ENCODE measurements at places on chromosomes 5 and 9. TPM values are rescaled to one million over a fixed set of nuclear protein-coding genes. Genes with fewer than 3 reads are reported as not detected.

DNA sequence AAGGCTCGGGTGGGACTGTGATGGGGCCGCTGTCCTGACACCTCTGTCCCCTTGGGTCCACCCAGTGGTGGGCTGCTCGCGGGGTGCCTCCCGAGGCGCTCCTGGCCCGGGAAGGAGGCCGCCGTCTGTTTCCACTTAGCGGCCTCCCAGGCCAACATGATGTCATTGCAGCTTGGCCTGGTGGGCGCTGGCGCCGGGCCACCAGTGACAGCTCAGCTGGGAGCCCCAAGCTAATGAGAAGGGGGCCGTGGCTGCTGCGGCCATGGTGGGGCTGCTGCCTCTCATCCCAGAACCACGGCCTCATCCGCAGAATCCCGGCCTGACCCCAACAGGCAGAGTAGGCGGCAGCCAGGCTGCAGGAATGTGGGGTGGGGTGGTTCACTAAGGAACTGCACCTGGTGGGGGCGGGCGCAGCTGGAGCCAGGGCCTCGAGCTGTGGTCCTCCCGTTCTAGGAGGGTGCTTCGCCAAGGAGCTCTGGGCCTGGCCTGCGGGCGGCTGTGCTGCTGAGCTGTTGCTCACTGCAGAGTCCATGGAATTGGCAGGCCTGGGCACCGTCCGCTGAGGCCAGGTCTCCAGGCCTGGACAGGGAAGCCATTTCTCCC lies 123.5 kb upstream of the COL5A1 start:
- no peak for DNase-seq

- no peak for DNase-seq
Observed at GRCh38 chr5:125874717-125875116, 548.5 kb upstream of the GRAMD2B start.

- DNase-seq, result no peak
Observed at GRCh38 chr9:101026824-101027223, 1.7 kb upstream of the PLPPR1 start.

- DNase-seq, result no peak
Observed at GRCh38 chr5:123001808-123002207, 34.7 kb downstream of the PPIC start.

DNA sequence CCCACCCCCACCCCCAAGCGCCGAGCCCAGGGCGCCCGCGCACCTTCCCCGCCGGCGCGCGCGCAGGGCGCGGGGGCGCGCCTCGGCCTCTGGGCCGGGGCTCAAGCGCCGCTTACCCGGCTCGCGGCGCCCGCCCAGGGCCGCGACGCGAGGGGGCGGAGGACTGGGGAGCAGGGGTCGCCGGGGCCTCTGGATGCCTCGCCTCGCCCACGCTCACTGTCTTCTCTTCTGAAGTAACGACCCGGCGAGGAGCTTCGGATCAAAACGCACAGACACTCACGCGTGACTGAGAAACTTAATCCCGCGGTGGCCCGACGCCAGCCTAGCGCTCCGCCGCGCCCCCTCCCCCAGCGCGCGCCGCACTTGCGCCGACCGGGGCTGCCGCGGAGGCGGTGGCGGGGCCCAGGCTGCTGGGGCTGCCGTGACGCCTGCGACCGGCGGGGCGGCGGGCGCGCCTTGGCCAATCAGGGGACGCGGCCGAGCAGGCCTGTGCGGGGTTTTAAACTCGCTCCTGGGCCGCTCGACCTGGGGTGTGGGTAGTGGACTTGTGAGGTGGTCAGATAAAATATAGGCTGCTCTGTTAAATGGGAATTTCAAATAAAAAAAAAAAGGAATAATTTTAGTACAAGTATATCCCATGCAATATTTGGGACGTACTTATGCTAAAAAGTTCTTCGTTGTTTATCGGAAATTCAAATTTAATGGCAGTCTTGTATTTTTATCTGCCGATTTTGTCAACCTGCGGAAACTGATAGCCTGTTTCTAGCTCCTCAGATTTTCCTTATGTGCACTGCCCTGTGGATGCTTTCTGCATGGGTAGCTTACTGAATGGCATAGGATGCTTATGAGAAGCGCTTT lies at the start of gene MPDZ:
MPDZ (minus strand) TSS at position 409 of the 858 bp plus-strand sequence. CDS start 29,377 bp downstream, outside the sequence.
- no peak for DNase-seq

- no peak for DNase-seq
Observed at GRCh38 chr9:68560071-68560844, 19.6 kb upstream of the TMEM252 start.

- DNase-seq, result no peak
Observed at GRCh38 chr5:112784726-112785125, 47.0 kb downstream of the APC start.

DNA sequence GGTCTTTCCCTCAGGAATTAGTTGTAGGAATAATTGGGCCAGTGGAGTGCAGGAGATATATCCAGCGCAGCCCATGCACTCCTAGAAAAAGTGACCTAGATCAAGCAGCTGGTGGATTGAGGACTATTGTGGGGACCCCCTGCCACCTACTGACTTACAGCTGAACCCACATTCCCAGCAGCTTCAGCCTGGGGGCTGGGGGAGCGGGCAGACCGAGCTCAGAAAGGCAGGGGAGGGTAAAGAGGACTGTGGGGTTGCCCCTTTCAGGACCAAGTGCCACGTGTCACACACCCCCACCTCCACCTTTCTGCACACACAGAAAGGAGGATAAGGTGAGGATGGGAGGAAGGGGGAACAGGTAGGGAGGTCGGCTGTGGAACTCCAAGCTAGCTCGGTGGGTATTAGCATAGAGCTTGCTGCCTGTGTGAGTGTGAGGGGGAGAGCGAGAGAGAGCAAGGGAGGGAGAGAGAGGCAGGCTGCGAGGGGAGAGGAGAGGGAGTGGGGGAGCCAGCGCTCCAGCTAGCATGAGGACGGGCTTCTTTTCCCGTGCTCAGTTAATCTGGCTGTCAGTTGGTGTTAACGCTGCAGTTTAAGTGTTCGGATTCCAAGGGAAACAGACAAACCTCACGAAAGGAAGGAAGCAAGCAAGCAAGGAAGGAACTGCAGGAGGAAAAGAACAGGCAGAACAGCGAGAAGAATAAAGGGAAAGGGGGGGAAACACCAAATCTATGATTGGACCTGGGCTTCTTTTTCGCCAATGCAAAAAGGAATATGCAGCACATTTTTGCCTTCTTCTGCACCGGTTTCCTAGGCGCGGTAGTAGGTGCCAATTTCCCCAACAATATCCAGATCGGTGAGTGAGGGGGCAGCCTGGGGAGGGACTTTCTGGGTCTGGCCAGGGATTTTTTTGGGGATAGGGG lies at the start of gene GRIA1:
GRIA1 (plus strand) TSS at position 553 of the 920 bp plus-strand sequence.
- DNase-seq, result no peak

DNA sequence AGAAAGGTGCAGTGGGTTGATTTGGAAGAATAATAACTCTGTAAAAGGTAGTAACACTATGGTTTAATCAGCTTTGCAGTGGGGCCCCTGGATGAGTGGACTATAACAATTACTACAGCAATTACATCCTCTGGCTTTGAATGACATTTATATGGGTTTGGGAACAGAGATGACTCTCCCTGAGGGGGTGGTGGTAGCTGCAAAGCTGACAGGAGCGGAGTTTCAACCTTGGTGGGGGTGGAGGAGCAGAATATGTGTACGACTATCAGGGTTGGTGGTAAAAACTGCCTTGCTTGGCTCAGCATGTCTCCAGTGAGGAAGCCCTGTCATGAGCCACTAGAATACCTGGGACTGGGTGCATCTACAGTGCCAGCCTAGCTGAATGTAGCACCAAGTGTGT lies 28.3 kb upstream of the NR3C1 start:
- no peak for DNase-seq

DNA sequence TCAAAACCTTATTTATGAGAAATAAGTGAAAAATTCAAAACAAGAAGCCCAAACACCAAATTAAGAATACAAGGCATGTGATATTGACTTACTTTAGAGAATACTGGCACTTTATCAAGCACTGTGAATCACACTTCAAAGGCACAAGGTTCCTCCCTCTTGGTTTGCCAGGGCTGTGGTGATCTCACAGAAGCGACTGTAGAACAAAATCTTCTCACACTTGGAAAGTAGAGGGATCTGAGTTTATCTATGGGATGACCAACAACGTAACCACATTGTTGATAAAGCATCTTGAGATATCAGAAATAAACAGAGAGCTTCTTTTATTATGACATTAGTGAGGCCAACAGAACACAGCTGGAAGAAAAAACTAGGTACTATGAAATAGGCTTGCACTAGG lies 295.9 kb downstream of the NFIB start:
- no peak for DNase-seq

DNA sequence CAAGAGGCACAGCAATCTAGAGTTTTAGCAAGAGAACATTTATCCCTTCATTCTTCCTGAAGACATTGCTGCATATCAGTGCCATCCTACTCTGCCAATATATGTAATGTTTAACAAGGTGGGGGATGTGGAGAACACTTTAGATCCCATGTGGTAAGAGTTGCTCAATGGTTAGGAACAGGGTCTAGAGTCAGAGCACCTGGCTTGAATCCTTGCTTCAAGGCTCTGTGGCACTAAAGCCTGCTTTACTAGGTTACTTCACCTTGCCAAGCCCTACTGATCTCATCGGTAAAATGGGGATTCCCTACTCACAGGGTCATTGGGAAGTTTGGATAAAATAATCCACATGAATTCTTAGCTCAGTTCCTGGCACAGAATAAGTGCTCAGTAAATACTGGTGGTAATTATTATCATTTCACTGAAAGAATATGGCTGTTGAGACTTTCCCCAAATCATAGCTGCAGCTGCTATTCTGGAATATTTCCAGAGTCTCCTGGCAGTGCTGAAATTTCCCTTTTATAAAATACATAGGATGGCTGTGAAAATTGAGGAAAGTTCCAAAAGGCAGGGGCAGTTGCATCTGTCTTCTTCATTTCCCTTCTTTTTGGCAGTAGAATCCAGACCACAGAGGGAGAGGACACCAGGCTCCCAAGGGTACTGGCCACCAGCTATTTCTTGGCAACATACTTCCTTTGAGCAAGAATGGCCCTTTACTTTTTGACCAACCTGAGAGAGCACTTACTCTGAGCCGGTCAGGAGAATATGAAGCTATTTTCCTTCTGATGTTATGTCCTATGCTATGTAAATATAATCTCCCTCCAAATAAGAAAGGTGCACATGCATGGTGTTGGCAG lies 142.8 kb downstream of the PALM2AKAP2 start:
- DNase-seq, result no peak

DNA sequence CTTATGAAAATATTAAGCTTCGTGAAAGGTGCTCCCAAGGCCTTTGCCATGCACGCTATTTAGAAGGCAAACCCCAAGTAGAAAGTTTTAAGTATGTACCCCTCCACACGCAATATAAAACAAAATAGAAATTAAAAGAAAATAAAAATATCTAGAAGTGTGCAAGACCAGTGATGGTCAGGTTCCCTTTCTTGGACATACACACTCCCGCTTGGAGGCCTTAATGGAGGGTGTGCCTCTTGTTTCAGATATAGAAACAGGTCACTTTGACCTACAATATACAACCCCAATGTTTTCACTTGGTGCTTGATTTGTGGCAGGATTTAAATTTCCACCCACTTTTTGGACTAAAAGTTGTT lies 127.4 kb upstream of the STC2 start:
- no peak for DNase-seq

- DNase-seq, result no peak
Observed at GRCh38 chr9:136808075-136808805, 492 bp downstream of the RABL6 start.

Gene CNTNAP3
- total RNA-seq, result 10.9 TPM

Gene DMRT2
- total RNA-seq, result not detected

Gene LCN15
- not detected for total RNA-seq

Gene PRLR
- total RNA-seq, result not detected

Gene AGXT2
- total RNA-seq, result not detected

Gene MYO10
- total RNA-seq, result 76.9 TPM

Gene RC3H2
- total RNA-seq, result 69.2 TPM

Gene PGGT1B
- total RNA-seq, result 7.3 TPM

Gene COL15A1
- 5.8 TPM for total RNA-seq

Gene KCTD16
- 0.10 TPM for total RNA-seq
